ENCODE measurements at places on chromosomes 3 and 15.

DNA sequence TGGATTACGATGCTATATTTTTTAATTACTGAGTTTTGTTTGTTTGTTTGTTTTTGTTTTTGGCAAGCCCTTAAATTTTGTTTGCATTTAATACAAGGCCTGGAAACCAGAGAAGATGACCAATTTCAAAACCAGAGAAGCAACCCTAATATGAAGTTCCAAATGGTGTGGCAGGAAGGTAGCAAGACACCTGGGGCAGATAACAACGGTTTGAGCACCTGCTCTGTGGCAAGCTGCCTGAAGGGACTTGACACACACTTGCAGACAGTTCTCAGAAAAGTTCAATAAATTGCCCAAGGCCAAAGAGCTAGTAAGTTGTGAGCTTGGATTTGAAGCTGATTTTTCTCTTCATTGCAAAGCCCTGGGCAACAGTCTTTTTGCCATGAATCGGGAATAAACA is 151.2 kb upstream of the UBE2E1 start:
- DNase-seq, result no peak

DNA sequence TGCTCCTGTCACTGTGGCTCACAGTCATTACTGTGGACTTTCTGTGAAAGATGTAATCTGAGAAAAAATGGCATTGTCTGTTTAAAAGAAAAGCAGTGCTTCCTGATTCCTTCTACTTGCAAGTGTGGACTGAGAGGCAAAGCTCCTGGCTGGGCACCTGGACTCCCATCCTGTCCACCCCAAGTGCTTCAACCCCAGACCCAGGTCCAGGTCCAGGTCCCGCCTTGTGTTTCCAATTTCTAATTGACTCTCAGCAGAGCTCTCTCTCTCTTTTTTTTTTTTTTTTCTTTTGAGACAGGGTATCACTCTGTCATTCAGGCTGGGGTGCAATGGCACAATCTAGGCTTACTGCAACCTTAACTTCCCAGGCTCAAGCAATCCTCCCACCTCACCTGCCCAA is 94.9 kb downstream of the ATP10A start:
- no peak for DNase-seq

DNA sequence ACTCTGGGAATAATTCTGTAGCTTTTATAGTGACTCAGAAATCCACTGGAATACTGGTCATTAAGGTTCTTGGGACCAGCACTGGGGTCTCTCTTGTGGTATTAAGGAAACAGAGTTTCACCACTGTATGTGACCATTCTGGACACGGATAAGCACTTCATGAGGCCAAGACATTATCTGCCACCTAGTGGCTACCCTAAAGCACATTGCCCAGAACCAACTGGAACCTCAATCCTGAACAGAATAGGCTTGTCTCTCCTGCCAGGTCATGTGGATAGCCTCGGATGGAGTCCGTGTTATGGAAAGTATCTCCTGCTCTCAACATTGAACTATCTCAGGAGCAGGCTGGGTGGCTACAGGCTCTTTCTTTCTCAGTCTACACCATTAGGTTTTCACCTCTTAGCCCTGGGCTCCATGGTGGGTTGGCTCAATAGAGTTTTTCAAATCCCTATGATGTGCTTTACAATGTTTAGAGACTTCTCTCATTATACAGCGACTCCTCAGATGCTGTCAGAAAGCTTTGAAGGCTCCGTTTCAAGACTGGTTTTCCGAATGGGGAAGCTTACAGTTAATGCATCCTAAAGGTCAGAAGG is 167.6 kb upstream of the ST8SIA2 start:
- DNase-seq, result no peak

- no peak for DNase-seq
These were observed 122.3 kb downstream of the MITF start for GRCh38 chr3:69861556-69861955.

DNA sequence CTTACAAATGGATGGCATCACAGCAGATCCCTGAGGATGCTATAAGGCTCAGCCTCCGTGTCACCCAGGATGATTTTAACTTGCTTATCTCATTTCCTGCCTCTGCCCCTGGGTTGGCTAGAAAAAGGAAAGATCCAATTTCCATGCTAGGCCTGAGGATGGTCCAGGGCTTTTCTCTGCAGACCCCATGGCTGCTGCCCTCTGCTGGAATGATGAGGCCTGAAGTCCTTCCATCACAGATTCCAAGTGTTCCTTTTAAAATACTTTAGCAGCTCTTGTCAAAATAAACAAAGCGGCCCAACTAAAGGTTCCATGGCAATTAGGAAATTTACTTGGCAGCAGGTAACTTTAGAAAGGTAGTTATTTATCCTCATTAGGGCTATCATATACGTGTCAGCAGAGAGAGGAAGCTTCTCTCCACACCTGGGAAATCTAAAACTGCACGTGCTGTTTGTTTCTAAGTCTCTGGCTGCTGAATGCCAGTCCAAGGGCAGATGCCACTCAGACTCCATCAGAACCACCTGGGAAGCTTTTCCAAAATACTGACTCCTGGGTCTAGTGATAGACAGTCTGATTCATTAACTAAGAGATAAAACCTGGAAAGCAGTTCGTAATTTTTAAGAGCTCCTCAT is 401.9 kb upstream of the IL12A start:
- no peak for DNase-seq

DNA sequence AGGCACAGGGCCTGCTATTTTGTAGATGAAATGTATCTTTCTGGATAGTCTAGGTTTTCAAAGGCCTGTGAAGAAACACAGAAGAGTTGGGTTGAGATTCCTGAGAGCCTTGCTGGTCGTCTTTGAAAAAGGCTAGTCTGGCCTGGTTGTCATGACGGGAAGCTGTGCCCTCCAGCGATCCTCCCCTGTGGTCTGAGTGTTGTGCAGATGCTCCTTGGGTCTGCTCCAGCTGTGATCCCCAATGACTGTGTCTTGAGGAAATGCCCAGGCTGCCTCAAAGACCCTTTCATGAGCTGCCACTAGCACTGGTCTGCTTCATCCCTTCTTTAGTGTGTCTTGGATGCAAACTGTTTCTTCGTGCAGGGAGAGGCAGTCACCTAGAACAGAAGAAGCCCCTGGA is 111.0 kb upstream of the SYNPR start:
- DNase-seq, result no peak

- DNase-seq, result no peak
These were observed 26.1 kb downstream of the TGFBR2 start for GRCh38 chr3:30632521-30632920.

GRCh38 chr3:54706738-54707137 is 221.1 kb downstream of the LRTM1 start:
- DNase-seq, result no peak

DNA sequence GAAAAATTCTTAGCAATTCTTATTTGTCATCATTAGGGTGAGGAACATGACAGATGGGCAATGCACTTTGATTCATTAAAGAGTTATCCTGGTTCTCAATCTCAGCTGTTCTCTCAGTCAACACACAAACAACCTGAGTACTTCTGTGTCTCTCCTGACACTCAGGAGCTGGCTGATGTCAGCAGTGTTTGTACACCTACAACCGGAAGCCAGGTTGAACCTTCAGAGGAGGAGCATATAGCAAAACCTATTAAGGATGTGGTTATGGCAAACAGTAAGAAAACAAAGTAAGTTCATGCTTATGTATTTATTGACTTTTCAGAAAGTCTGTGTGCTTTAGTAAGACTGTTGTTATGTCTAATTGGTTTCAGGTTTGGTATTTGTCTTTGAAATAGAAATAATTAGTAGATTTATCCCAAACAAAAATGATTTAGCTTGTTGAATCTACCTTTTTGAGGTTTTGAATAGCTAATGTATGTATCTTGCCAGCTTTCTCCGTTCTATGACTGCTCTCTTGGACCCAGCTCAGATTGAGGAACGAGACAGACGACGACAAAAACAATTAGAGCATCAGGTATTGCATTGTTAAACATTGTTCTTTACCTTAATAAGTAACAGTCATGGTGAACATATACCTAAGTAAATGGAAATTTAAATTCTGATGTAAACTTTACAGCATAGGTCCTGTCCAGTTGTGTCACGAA is 36.6 kb downstream of the CCDC66 start:
- DNase-seq, result peak; percentile 17

GRCh38 chr3:187852842-187853730 is 107.8 kb upstream of the BCL6 start:
- DNase-seq, result no peak

GRCh38 chr15:48415036-48415886 is 84.0 kb downstream of the DUT start:
- DNase-seq, result no peak

GRCh38 chr3:193130576-193130975 is 110.4 kb upstream of the PLAAT1 start:
- DNase-seq, result no peak
